ENCODE measurements at places on chromosomes 2 and 18.

GRCh38 chr18:54641734-54642133 lies 50.7 kb downstream of the DYNAP start:
- DNase-seq, result no peak

- DNase-seq, result no peak
Observed at GRCh38 chr18:2984091-2984490, 28.9 kb downstream of the LPIN2 start.

DNA sequence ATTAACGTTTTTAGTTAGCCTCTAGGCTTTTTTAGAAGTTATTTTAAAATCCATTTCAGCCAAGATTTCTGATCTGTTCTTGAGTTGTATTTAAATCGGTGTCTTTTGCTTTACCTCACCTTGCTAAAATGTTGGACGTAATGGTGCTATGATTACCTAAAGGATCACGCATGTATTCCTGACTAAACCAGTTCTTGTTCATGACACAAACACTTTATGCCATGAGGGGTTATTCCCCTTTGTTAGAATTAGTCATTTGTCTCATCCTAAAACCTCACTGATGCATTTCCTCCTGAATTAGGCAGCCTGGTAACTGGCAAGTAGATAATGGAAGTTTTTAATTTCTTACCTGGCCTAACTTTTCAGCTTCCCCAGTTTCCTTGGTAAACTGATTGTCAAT lies 185.4 kb upstream of the TANK start:
- DNase-seq, result no peak

DNA sequence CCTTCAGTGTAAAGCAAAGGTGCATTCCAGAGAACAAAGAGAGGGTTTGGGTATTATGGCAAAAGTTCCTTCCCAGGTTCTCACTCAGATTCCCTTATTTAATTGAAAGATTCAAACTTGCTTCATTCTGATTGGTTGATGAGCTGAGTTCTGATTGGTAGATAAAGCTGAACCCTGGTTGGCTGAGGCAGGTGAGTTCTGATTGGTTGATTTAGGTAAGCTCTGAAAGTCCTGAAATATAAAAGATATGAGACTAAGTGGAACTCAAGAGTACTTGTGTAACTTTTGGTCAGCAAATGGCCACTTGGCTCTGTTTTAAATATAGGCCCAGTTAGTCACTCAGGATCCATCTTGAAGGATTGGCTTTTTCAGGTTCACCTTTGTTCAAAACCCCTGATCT lies 99.8 kb upstream of the FBXO11 start:
- DNase-seq, result no peak

DNA sequence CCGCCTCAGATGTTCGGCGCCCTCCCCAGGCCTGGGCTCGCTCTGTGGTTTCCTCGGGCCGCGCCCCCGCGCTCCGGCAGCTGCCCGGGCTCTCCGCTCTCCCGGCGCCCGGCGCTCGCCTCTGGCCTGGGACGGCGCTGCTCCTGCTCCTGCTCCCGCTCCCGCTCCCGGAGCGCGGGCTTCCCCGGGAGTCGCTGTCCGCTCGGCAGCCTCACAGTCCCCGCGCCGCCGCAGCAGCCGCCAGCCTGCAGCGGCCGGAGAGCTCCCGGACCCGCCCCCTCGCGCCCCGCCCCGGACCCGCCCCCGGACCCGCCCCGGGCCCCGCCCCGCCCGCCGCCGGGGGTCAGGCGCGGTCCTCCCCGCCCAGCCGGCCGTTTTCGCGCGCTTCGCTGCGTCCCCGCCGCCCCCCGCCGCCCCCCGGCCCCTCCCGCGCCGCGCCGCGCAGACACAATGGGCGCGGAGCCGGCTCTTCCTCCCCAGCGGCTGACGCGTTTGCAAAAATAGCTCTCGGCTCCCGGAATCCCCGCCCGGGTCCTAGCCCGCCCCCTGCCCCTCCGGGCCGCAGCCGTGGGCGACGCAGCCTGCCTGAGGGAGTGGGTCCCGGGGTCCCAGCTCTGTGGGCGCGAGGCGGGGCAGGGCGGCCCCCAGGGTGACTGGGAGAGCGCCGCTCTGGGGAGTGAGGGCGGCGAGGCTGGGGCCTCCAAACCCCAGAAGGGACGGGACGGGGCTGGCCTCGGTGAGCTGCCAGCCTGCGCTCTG lies at the start of gene ARL4C:
Gene ARL4C, minus strand, starts transcription at position 247 of the 759 bp plus-strand sequence. CDS start 495 bp downstream, outside the sequence.
- no peak for DNase-seq

GRCh38 chr2:105068387-105068786 lies 30.5 kb downstream of the MRPS9 start:
- no peak for DNase-seq

- no peak for DNase-seq
Observed at GRCh38 chr2:232652505-232652851, 19.1 kb downstream of the EFHD1 start.

- DNase-seq, result no peak
Observed at GRCh38 chr2:56523816-56524215, 340.0 kb downstream of the CCDC85A start.

- no peak for DNase-seq
Observed at GRCh38 chr2:226300196-226300886, 499.3 kb downstream of the IRS1 start.

- DNase-seq, result no peak
Observed at GRCh38 chr18:22193466-22193865, 24.1 kb downstream of the GATA6 start.

DNA sequence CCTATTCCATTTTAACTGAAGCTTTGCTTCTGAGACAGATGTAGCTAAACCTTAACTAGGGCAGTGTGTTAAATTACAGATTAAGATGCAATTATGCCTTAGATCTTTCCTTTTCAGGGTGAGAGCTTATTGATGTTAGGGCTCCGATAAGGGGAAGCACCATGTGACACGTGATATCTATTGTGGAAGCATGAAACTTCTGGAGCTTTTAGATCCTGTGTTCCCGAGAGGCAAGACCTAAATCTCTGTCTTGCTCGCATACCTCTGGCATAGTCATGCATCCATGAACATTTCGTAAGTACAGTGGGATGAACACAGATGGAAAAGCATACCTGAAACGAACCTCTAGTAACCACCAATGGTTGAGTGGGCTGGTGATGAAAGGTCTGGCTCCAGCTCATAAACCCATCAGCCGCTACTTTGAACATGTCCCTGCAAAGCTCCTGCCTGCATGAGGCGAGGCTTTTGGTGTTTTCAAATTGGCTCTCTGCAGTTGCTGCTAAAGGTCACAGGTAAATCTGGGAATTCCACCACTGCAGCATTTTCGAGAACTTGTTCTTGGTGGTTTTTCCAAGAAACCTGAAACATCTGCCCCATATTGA lies 3.7 kb upstream of the NRP2 start:
- DNase-seq, result no peak

GRCh38 chr2:3186766-3187165 lies 190.9 kb downstream of the EIPR1 start:
- no peak for DNase-seq

DNA sequence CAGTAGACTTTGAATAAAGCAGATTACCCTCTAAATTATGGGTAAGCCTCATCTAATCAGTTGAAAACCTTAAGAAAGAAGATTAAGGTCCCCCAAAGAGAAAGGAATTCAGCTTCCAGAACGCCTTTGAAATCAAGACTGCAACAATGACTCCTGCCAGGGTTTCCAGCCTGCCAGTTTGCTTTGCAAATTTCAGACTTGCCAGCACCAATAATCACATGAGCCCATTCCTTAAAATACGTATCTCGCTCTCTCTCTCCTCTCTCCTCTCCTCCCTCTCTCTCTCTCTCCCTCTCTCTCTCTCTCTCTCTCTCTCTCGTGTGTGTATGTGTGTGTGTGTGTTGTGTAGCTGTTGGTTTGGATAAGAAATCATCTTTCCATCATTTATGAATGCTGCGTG lies 184.2 kb downstream of the PDE1A start:
- no peak for DNase-seq

DNA sequence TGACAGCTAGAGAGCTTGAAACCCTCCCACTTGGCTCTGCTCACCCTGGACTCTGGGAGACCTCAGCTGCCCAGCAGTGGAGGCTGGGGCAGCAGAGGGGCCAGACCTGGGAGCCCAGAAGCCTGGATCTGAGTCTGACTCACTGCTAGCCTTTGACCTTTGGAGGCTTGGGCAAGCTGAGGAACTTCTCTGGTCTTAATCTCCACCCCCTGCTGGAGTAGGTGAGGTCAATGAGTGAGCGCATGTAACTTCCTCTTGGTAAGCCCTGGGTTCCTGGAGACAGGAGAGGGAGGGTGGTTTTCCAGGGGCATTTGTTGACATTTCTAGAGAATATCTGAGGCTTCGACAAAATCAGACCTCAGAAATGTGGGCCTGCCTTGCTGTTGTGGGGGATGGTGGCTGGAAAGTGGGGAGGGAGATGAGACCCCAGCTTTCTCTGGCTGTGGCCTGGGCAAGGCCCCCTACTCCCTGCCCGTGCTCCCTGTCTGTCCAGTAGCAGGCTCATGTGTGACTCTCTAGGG lies 73.0 kb upstream of the YWHAQ start:
- no peak for DNase-seq

DNA sequence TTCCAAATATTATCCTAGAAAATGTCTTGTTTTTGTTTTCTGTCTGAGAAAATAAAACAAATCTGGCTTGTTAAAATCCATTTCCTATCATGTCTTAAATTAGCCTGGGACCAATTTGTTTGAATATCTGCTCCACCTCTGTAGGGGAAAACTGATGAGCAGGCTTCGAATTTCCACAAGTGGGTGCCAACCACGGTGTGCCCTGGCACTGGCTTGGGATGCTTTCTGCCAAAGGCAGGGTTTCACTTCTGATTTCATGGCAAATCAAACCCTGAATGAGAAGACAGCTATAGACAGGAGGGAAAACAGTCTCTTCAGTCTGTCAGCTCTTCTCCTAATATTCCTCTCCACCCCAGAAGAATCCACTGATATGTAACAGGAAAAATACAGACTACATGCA lies 33.7 kb upstream of the STAT4 start:
- DNase-seq, result no peak

- no peak for DNase-seq
Observed at GRCh38 chr2:153770359-153770991, 101.2 kb upstream of the GALNT13 start.

- DNase-seq, result no peak
Observed at GRCh38 chr18:55079481-55080355, 120.5 kb upstream of the CCDC68 start.

- no peak for DNase-seq
Observed at GRCh38 chr2:39243469-39244123, at the start of gene CDKL4. CDKL4 (minus strand) TSS chr2:39243970.

DNA sequence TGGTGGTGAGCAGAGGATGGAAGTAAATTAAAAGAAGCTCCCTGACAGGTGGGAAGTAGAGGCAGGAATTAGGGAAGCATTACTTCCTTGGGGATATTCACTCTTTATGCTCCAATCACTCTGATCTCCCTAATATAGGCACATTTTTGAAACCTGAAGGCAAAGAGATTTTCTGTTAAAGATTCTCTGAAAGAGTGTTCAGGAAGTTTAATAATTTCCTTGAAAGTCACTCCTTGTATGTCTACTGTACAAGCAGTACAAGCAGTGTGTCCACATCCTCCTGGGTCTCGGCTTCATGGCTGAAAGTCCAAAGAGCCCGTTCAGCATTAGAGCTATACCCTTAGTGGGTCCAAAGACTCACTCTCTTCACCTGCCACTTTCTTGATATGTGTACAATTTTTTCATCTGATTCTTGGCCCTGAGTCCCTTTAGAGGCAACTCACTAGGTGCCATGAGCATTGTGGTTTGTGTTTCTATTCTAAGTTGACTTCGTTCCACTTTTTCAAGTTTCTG lies 60.2 kb downstream of the AAK1 start:
- DNase-seq, result no peak

- no peak for DNase-seq
Observed at GRCh38 chr2:8501061-8501720, 180.7 kb upstream of the ID2 start.

GRCh38 chr18:36650906-36651305 lies 177.9 kb downstream of the TPGS2 start:
- no peak for DNase-seq

GRCh38 chr2:239399433-239399920 lies 1.3 kb downstream of the HDAC4 start:
- no peak for DNase-seq

DNA sequence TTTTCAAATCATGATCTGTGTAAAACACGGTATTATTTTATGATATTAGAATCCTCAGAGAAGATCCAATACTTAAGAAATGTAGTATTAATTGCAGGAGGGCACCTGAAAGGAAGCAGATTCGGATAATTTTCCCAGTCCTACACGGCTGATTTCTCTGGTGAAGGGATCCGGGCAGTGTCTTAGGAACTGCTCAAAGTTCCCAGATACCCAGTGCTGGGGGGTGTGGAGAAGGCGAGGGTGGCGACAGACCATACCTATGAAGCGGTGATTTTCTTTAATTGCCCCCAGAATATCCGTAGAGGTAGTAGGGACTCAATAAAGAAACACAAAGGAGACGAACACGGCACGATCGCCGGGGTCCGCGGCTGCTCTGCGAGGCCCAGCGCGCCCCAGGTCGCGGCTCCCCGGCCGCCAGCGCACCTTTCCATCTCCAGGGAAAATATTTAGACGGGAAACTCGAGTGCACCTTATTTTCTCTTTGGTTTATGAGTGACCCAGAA lies 1.4 kb upstream of the SOX11 start:
- no peak for DNase-seq

- DNase-seq, result no peak
Observed at GRCh38 chr2:52269696-52270485, 1238.0 kb upstream of the NRXN1 start.

DNA sequence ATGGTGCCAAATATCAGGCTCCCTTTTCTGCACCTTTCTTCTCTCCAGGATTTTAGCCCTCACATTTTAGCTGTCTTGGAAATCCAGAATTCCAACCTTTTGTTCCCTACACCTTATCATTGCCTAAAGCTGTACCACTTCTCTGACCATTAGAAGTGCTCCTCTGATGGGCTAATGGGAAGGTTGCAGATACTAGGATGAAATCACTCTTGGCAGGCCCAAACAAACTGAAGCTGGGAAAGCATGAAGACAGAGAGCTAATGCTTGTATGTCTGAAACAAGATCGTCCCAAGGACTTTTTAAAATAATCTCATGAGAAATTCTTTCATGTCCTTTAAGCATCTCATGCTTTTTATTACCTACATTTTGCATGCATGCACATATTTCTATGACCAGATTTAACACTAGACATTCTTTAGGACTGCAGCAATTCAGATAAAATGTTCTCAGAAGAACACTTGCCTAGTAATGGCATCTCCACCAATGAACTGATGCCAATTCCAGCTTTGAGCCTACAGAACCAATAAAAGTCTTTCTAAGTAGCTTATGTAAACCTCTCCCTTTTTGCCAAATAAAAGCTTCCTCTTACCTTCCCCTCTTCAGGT lies 98.4 kb upstream of the OSR1 start:
- no peak for DNase-seq

DNA sequence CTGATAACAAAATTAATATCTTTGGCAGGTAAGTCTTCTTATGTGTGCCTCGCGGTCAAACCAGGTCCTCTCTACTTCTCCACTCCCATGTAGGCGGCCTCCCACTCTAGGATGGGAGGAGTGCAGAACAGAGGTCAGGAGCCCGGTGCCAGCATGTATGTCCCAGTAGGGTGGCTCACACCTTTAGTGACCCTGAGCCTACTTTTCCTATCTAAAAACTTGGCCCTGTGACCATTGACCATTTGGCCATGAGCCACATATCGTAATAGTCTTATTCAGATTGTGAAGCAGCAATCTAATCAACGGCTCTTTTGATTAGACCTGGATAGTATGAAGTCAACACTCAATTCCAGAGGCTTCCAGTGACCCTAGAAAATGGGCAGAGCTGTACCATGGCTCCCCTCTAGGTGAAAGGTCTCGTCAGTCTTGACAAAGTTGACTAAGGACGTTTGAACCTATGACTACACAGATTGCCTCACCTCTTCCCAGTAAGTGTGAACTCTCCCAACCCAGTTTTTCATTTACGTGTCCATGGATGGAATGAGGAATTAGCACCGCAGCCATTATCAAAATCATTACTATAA lies 17.1 kb upstream of the FABP1 start:
- DNase-seq, result no peak

GRCh38 chr18:22829781-22830180 lies 103.3 kb upstream of the RBBP8 start:
- DNase-seq, result no peak
